ENCODE measurements at places on chromosomes 1 and 21.
A peak's percentile ranks its signal among the peaks of the same experiment; 100 is the strongest.

GRCh38 chr1:112460615-112461014 lies 48.1 kb upstream of the WNT2B start:
- DNase-seq, result no peak

DNA sequence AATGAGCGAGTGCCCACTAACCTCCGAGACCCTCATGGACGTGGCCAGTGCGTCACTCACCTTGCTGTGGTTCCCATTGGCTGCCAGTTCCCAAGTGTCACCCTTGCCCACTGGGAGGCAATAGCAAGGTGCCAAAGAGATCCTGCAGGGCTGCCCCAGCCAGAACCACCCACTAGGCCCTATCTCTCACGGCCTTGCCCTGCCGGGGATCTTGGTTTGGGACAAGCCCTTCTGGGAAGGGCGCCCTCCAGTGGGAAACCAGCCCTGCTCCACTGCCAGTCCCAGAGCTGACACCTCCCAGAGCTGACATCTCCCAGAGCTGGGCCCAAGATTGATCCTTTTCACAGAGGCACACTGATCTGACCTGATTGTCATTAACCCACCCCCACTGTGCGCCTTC lies 2.1 kb upstream of the SELENON start:
- no peak for DNase-seq

GRCh38 chr1:212669102-212669501 lies 30.5 kb downstream of the BATF3 start:
- no peak for DNase-seq

DNA sequence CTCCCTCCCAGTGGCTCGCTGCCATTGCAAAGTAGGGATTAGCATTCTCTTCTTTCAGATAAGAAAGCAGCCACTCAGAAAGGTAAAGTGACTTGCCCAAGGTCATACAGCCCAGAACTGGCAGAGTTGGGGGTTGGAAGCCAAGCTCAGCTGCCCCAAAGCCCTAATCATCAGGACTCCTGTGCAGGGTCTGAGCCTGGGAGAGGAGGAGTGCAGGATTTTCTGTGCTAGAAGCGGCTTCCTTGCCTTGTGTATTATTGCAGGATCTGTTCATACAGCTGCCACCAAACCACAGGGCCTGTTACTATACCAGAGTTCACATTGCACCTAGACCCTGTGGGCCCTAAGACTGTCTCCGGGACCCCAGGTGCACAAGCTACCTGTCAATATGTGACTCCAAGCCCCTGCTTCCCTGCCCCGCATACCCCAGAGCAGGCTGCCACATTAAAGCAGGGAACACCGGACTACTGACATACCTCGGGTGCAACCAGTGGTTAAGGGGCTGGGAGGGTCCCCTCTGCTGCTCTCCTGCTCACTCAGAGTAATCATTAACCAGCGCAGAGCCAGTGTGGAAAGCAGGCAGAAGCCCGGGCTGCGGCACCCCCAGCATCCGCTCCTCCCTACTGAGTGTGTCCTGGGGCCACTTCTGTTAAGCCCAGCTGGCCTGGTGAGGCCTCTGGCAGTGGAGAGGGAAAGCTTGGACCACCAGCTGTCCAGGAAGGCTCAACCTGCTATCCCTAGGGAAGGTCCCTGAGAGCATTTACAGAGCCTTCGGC lies 15.8 kb downstream of the HSPG2 start:
- no peak for DNase-seq

GRCh38 chr1:221663321-221663720 lies 78.6 kb downstream of the DUSP10 start:
- no peak for DNase-seq

- no peak for DNase-seq
Measured at GRCh38 chr21:42849759-42850412, 29.5 kb downstream of the WDR4 start.

- DNase-seq, result peak; percentile 98
Measured at GRCh38 chr1:7967196-7967595, 5.7 kb downstream of the PARK7 start.

Measured in NCI-H2171 treated with DMSO at 0.1 percent for 48 hours (cell line).